Activated gamma-delta T cell treated with anti-CD3 and anti-CD28 coated beads, Interleukin-2, amount 50 U/mL, for 16 hours (primary cell): ENCODE measurements at places on chromosomes 11 and 22.

GRCh38 chr11:116618461-116618860, 154.3 kb downstream of the BUD13 start:
- no peak for DNase-seq

DNA sequence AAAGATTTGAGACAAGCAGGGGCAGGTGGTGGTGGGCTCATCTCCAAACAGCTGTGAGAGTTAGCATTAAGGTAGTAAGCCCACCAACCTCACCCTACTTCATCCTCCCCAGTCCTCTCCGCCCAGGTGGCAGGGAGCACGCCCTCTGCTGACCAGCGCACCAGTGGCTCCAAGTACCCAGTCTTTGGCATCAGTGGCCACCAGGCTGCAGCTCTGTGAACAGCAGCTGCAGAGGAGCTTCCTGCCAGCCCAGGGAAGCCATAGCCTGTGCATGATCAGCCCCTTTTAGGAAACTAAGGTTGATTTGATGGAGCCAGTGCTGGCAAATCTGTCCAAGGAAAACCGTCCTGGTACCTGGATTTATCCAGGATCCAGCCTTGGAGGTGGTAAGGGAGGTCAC, 21.7 kb downstream of the CAVIN3 start:
- no peak for DNase-seq

DNA sequence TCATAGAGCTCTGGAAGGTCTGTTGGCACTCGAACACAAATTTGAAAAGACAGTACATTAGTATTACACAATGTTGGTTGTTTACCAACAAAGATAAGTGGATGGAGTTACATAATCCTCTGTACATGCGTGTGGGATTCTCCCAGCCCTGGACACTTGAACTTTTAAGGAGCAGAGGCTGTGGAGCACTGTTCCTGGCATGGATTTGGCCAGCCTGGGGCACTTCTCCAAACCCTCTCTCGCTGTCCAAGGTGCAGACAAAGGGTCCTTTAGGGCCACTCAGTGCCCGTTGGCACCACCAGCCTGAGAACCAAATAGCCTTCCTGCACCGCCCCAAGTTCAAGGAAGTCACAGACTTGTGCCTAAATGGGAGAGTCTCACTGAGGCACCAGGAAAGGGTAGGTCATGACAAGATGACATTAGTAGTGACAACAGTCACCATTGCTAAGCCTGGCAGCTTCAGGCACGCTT, 1.6 kb upstream of the ANO1 start:
- no peak for DNase-seq

DNA sequence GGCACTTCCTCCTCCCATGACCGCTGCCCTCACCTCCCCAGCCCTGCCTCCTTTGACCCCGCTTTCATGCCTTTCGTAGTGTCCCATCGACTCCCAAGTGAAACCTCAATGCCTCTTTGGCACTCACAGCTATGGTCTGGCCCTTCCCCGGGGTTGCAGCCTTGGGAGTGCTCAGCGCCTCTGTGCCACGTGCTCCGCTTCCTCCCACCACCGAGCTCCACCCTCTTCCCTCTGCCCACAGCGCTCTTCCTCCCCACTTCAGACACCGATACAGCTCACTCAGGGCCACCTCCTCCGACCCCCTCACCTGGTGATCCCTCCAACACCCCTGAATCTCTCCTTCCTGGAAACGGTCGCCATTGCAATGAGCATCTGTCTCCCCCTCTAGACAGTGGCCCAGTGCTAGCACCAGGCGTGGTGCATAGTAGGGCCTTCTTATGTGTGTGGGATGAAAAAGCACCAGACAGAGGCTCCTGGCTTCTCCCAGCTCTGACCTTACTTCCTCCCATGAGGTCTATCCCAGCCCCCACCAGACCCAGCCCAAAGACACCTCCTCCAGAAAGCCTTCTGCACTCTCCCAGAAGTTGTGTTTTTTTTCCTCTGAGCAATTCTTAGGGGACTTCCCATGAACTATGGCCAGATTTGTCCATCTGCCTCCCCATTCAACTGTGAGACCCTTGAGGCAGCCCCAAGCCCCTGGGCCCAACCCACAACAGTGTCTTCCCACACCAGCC, 16.4 kb upstream of the SCGB1A1 start:
- no peak for DNase-seq

GRCh38 chr11:1351278-1351937, 38.3 kb upstream of the BRSK2 start:
- no peak for DNase-seq

DNA sequence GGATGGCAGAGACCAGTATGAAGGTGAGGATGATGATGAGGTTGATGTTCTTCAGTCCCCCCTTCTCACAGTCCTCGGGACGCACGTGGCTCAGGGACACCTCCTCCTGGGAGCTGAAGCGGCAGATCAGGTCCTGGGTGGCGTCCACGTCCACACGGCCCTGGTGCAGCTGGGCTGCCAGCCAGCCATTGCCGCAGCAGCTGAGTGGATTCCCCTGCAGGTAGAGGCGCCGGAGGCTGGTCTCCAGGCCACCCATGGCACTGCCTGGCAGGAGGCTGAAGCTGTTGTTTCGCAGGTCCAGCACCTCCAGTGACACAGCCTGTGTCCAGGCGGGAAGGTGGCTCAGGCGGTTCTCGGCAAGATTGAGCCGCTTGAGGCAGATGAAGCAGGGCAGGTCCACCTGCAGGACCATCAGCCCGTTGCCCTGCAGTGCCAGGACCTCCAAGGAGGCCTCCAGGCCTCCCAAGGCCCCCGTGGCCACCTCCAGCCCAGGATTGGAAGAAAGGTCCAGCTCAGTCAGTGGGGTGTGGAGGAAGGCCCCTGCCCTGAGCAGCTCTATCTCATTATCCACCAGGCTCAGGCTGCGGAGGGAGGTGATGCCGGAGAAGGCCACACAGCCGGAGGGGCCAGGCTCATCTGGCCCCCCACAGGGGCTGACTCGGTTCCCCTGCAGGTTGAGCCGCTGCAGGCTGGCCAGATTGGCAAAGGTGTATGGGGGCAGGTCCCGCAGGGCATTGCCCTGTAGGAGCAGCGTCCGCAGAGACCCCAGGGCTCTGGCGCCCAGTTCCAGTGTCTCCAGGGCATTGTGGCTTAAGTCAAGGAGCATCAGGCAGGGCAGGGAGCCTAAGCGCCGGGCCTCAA, 10.6 kb downstream of the LRRC32 start:
- no peak for DNase-seq

GRCh38 chr11:106021181-106021966, 666 bp downstream of the MSANTD4 start:
- no peak for DNase-seq
